ENCODE measurements at places on chromosomes 3 and 15.

- DNase-seq, result no peak
These were observed 159.8 kb upstream of the LMCD1 start for GRCh38 chr3:8341821-8342247.

DNA sequence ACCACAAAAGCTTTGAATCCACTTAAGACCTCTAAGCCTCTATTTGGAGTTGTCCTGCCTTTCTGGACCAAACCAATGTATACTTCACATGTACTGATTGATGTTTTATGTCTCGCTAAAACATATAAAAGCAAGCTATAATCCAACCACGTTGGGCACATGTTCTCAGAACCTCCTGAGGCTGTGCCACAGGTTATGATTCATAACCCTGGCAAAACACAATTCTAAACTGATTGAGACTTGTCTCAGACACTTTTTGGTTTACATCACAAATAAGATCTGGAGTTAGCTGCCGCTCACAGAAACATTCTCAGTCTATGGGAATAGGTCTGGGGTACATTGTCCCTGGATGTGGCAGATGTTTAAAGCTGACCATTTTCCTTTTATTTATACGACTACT lies 53.4 kb upstream of the EPHA6 start:
- DNase-seq, result no peak

- no peak for DNase-seq
These were observed 9.8 kb upstream of the SLC6A1 start for GRCh38 chr3:10982782-10983181.

- no peak for DNase-seq
These were observed 46.8 kb downstream of the LSM3 start for GRCh38 chr3:14225421-14225820.

DNA sequence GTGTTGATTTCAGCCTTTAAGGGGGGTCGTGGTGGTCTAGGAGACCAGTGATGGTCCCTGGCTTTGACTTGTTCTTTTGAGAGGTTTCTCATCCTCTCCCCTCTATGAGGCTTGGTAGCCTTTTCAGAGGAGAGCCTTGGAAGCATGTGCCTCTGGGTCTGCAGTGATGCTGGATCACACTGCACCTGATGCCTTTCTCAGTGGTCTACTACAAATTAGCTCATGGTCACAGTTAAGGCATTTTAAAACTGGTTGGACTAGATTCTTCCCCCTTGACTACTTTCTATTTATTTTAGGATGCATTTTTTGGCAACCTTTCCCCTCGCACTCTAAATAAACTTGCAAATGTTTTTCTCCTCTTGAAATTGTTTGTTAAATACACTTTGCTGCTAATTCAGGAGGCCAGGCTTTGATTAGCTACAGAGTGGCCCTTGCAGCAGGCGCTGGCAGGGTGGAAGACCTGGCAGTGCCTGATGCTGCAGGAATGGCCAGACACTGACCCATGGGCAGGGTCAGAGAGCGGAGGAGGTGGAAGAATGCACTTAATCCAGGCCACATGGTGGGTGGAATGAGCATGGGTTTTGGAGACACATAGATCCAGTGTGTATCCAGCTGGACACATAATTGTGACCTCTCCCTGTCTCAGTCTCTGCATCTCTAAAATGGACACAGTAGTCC lies 318.8 kb upstream of the CTDSPL start:
- no peak for DNase-seq

- DNase-seq, result no peak
These were observed 68.8 kb upstream of the GSK3B start for GRCh38 chr3:120163026-120163425.
